ENCODE measurements at places on chromosomes 6 and 20. TPM values are rescaled to one million over a fixed set of nuclear protein-coding genes. Genes with fewer than 3 reads are reported as not detected.

The SPEF1 gene
- 0.32 TPM for total RNA-seq

The GPR6 gene
- not detected for total RNA-seq

The AKIRIN2 gene
- 38.9 TPM for total RNA-seq

The TSHZ2 gene
- 4.9 TPM for total RNA-seq

The BPIFA1 gene
- not detected for total RNA-seq

The SGK2 gene
- total RNA-seq, result 0.38 TPM

The TFAP2C gene
- 0.16 TPM for total RNA-seq

The COL19A1 gene
- 2.0 TPM for total RNA-seq

The CLPSL1 gene
- total RNA-seq, result not detected

The HLA-DRB1 gene
- total RNA-seq, result 27.5 TPM

The RBPJL gene
- not detected for total RNA-seq

The OR2J2 gene
- total RNA-seq, result not detected

The KIF6 gene
- 0.27 TPM for total RNA-seq

The IL17A gene
- total RNA-seq, result not detected

The FAM209B gene
- 0.35 TPM for total RNA-seq

The ZC2HC1B gene
- not detected for total RNA-seq

The RPP40 gene
- 3.1 TPM for total RNA-seq

The ARFGEF3 gene
- total RNA-seq, result 0.86 TPM

The BTNL2 gene
- not detected for total RNA-seq

The CNKSR3 gene
- total RNA-seq, result 19.7 TPM

The DNAAF9 gene
- total RNA-seq, result 20.4 TPM

The SSTR4 gene
- not detected for total RNA-seq

The PAX1 gene
- total RNA-seq, result not detected

The NEURL2 gene
- total RNA-seq, result 6.5 TPM

The GSTA1 gene
- total RNA-seq, result not detected

The METTL24 gene
- 0.91 TPM for total RNA-seq

The FAM162B gene
- 3.7 TPM for total RNA-seq

The PABPC1L gene
- total RNA-seq, result 2.7 TPM

The WDR27 gene
- 9.0 TPM for total RNA-seq

The CALHM6 gene
- total RNA-seq, result 1.4 TPM

The RAB32 gene
- total RNA-seq, result 5.3 TPM

The RSPO3 gene
- total RNA-seq, result 0.67 TPM

The CLDN20 gene
- total RNA-seq, result not detected

The TSPO2 gene
- total RNA-seq, result not detected

The CHRNA4 gene
- 1.5 TPM for total RNA-seq

The DDR1 gene
- total RNA-seq, result 23.2 TPM

The SLC32A1 gene
- not detected for total RNA-seq

The SERPINB1 gene
- total RNA-seq, result 25.3 TPM

The CDKN1A gene
- 54.5 TPM for total RNA-seq

The KIFC1 gene
- total RNA-seq, result 0.97 TPM

The COX4I2 gene
- total RNA-seq, result 9.3 TPM

The EYS gene
- total RNA-seq, result not detected

The GZF1 gene
- total RNA-seq, result 16.6 TPM

The SASH1 gene
- 35.8 TPM for total RNA-seq

The ABHD16B gene
- not detected for total RNA-seq

The TP53INP2 gene
- total RNA-seq, result 108 TPM

The FOXC1 gene
- 3.5 TPM for total RNA-seq

Measured in Right ventricle myocardium superior (tissue), 1 donor.